ENCODE measurements at places on chromosomes 3 and 15.

- no peak for DNase-seq
Observed at GRCh38 chr15:86744198-86744780, 664.6 kb downstream of the AGBL1 start.

DNA sequence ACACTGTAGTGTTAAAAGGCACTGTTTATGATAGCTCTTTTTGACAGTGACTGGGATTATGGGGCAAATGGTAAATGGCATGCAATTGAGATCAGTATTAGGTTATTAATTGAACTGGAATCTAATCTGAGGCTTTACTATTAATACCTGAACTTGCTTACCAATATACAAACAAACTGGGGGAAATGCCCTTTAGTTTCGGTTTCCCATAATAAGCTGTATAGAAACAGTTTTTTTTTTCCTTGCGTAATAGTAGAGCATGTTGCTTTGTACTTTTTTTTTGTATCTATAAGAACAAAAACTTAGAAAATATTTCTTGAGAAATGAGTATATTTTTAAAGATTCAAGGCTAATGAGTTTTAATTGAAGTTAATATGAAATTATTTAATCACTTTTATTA, 95.0 kb downstream of the FNDC3B start:
- no peak for DNase-seq

- peak; percentile 33 for DNase-seq
Observed at GRCh38 chr3:152497457-152497856, 228.7 kb downstream of the MBNL1 start.

- DNase-seq, result no peak
Observed at GRCh38 chr3:133294253-133294652, 105.6 kb upstream of the BFSP2 start.

GRCh38 chr15:66615846-66616245, 50.0 kb upstream of the LCTL start:
- no peak for DNase-seq

DNA sequence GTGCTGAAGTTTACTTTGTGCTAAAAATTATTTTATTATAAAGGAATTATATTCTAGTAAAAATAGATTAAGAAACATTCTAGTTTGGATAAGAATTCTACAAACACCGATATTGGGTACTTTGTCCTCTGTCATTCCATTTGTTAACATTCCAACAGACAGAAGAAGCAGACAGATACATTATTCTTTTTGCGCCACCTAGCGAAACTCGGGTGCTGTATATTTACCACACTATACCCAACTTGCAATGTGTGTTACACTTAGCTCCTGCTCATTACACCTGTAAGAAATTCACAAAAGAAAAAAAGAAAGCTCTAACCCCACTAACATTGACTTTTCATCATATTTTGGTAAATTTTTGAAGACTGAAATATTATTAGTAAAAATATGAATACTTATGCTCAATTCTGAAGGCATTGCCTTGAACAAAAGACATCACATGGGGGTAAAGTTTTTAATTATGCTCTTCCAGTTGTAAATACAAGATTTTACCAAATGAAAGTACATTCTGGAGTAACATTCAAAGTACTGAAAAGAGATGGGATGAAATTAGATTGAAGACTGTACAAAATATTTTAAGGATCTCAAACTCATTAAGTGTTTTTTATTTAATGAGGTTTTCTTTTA, 136.5 kb upstream of the MLF1 start:
- DNase-seq, result peak; percentile 53

DNA sequence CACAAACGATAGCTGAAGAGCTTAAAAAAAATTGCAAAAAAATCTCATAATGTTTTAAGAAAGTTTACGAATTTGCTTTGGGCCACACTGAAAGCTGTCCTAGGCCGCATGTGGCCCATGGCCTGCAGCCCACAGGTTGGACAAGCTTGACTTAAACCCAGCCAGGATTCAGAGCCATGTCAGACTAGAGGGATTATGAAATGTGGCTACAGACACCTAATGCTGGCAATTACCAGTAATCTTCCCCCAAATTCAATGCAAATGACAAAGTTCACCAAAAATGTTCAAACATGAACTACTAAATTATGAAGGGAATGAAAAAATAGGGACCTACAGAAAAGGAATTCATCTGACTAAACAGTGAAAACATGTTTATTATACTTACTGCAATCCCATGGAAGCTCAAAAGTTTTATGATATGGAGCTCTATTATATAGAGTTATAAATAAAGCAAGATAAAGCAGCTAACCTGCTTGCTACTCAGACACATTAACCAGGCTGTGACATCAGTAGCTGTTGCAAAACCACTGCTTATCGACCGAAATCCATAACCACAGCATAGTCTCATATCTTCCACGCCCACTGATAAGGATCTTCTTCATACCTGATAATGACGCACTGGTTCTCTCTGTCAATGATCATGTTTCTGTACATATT, 49.2 kb downstream of the LDHAL6B start:
- no peak for DNase-seq

DNA sequence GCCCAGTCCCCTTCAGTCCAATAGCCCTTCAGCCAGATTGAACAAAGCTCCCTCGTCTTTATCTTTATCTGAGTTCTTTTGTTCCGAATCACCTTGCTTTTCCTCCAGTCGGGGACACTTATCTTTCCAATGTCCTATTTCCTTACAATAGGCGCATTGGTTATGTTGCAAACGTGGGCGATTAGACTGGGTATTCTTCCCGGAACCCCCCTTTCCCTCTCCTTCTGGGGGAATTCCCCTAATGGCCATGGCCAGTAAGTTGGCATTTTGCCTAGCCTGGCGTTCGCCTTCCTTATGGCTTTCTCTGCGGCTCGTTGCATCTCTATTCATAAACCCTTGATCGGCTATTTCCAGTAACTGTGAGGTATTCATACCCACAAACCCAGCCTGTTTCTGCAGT, 82.2 kb upstream of the VEPH1 start:
- DNase-seq, result no peak

DNA sequence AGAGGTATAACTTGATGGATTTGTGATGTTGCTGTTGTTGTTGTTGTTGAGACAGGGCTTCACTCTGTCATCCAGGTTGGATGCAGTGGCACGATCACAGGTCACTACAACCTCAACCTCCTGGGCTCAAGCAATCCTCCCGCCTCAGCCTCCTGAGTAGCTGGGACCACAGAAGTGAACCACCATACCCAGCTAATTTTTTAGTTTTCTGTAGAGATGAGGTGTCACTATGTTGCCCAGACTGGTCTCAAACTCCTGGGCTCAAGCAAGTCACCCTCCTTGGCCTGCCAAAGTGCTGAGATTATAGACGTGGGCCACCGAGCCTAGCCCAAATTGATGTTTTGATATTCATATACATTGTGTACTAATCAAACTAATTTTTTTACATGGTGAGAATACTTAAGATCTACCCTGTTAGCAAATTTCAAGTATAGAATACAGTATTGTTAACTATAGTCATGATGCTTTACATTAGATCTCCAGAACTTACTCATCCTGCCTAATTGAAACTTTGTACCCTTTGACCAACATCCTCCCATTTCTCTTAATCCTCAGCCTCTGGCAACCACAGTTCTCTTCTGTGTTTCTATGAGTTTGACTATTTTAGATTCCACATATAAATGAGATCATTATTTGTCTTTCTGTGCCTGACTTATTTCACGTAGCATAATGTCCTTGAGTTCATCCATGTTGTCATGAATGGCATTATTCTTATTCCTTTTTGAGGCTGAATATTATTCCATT, 23.2 kb downstream of the LMCD1 start:
- DNase-seq, result no peak

Measured in HCEC 1CT (cell line).